ENCODE measurements at places on chromosomes 12 and 14.

GRCh38 chr12:132675757-132676432 is 11.2 kb downstream of the POLE start:
- no peaks in the 10 kb centered on the region for H3K27me3 ChIP-seq
- H3K4me1 ChIP-seq = no peaks in the 10 kb centered on the region

DNA sequence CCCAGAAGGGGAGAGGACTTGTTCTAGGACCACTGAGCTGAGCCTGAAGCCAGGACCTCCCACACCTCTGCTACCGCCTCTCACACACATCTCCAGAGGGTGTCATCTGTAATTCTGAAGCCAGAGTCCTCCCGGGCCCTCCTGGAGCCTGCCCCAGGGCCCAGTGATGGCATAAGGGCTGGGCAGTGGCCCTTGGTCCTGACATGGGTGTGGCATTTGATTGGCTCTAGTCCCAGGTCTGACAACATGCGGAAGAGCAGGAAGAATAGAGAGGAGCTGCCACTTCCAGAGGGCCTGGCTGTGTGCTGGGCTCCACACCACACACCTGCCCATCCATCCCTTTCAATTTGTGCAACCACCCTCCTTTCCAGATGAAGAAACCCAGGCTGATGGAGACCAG is 144.3 kb upstream of the GSC start:
- H3K27me3 ChIP-seq = no peaks in the 10 kb centered on the region
- no peak overlapping the region for H3K27ac ChIP-seq
- H3K4me1 ChIP-seq = no peaks in the 10 kb centered on the region
- no peaks in the 10 kb centered on the region for H3K36me3 ChIP-seq

DNA sequence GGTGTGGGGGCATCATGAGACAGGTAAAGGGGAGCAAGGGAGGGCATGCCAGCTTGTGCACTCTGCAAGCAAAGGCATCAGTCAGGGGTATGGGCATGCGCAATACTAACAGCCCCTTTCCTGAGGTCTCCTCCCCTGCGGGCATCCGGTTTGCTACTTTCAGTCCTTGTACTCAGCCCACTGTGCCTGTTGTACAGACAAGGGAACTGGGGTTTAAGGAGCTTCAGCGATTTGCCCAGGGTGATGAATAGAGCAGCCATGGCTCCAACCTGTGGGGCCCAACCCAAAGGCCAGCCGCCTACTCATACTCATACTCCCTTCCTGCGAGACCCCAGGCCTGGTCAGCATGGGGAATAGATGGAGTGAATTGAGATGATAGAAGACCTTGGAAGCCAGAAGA is 66.7 kb downstream of the GALNT16 start:
- H3K4me3 ChIP-seq = no peak overlapping the region
- no peak for DNase-seq
- H3K27me3 ChIP-seq = no peaks in the 10 kb centered on the region

GRCh38 chr12:31570880-31571279 is 20.1 kb downstream of the DENND5B start:
- H3K36me3 ChIP-seq = no peaks in the 10 kb centered on the region
- H3K4me1 ChIP-seq = no peaks in the 10 kb centered on the region
- DNase-seq = no peak
- no peak overlapping the region for H3K27ac ChIP-seq
- H3K4me3 ChIP-seq = no peak overlapping the region

GRCh38 chr12:18343708-18344107 is 82.4 kb downstream of the PIK3C2G start:
- no peaks in the 10 kb centered on the region for H3K36me3 ChIP-seq
- DNase-seq = no peak
- H3K27me3 ChIP-seq = no peaks in the 10 kb centered on the region

GRCh38 chr12:58310368-58310767 is 369.0 kb downstream of the ATP23 start:
- no peaks in the 10 kb centered on the region for H3K36me3 ChIP-seq
- no peak overlapping the region for H3K27ac ChIP-seq
- no peak overlapping the region for H3K4me3 ChIP-seq
- DNase-seq = no peak

GRCh38 chr12:22879203-22879602 is 254.2 kb downstream of the ETNK1 start:
- H3K27me3 ChIP-seq = no peaks in the 10 kb centered on the region
- no peaks in the 10 kb centered on the region for H3K36me3 ChIP-seq
- no peak for DNase-seq
- no peak overlapping the region for H3K4me3 ChIP-seq
- no peaks in the 10 kb centered on the region for H3K4me1 ChIP-seq
- H3K27ac ChIP-seq = no peak overlapping the region

GRCh38 chr14:70871863-70872677 is 35.2 kb upstream of the PCNX1 start:
- H3K27ac ChIP-seq = no peak overlapping the region
- no peak for DNase-seq
- no peaks in the 10 kb centered on the region for H3K36me3 ChIP-seq
- no peaks in the 10 kb centered on the region for H3K27me3 ChIP-seq
- H3K4me1 ChIP-seq = no peaks in the 10 kb centered on the region
- H3K4me3 ChIP-seq = no peak overlapping the region
